ENCODE measurements at places on chromosomes 5 and 9.

- DNase-seq: peak; percentile 24
Measured at GRCh38 chr5:10288592-10289219, 19.0 kb downstream of the CMBL start.

DNA sequence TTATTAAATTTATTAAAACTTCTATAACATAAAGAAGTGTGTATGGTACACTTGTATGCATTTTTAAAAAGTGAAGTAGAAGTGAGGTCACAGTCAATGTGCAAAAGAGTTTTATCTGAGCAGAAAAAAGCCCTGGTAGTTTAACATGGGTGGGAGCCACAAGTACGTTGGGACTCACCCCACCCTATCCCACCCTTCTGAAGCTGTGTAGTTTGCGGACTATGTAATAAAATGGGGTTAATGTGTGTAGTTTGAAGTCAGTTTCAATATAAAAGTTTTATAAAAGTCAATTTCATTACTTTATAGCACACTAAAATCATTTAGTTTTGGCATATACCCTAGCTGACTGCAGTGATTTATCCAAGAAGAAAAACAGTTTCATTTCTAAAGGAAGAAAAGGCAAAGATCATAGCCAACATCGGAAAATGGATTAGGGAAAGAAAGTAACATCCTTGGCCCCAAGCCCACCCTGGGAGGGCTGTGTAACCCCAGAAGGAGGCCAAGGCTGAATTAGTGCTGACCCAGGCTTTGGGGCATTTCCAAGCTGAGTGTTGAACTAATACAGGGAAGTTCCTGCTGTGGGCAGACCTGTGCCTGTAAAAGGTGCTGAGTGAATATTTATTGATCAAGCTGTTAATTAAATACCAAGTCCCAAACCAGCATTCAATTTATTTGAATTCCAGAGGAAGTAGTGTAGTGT, 398.6 kb upstream of the ADAMTSL1 start:
- no peak for DNase-seq

DNA sequence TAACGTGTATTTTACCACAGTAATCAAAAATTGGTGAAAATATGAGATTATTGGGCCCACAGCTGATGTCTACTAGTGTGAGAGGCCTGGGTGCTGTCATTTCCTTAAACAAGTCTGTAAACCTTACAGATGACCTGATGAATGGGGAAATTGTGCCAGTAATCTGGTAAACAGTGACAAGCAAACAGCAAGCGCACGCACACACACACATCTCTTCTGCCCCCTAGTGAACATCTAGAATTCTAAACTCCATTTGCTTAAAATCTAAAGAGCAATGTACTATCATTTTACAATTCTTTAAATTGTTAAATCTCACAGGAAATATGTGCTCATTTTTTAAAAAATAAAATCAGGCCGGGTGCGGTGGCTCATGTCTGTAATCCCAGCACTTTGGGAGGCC, 7.5 kb upstream of the RAPGEF1 start:
- no peak for DNase-seq

DNA sequence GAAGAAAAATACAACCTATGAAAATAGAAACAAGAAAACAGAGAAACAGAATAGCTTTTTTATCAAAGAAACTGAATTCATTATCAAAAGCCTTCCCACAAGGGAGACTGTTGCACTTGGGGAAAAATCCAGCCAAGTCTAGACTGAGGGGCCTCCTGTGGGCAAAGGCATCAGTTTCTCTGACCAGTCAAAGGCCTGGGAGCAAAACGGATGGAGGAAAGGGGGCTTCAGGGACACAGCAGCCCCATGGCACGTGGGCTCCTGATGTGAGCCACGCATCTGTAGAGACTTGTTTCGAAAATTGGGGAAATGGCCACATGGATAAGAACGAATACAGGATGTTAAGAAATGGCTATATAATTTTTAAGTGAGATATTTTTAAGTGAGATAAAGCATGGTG, 21.1 kb downstream of the ZDHHC11B start:
- no peak for DNase-seq

GRCh38 chr9:75487856-75488718, 399.8 kb downstream of the OSTF1 start:
- no peak for DNase-seq

- no peak for DNase-seq
Measured at GRCh38 chr9:135963938-135964337, 2.8 kb upstream of the UBAC1 start.

- DNase-seq: no peak
Measured at GRCh38 chr9:111917980-111918379, 21.4 kb downstream of the UGCG start.

- DNase-seq: no peak
Measured at GRCh38 chr9:128610897-128611296, 45.8 kb downstream of the DYNC2I2 start.

DNA sequence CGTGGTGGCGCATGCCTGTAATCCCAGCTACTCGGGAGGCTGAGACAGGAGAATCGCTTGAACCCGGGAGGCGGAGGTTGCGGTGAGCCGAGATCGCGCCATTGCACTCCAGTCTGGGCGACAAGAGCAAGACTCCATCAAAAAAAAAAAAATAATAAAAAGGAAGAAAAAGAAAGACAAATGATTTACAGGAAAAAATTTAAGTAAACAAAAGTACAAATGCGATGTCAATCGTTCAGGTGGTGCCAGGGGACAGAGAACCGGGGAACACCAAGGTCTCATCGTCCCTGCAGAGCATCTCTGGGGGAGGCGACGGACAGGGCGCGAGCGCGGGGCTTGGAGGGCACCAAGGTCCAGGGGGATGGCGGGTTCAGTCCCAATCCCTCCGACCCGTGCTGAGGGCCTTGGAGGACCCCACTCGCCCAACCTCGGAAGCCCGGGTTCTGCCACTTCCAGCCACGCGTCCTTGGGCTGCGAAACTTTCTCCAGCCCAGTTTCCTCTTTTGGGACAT, 607 bp upstream of the HNRNPAB start:
- DNase-seq: no peak

DNA sequence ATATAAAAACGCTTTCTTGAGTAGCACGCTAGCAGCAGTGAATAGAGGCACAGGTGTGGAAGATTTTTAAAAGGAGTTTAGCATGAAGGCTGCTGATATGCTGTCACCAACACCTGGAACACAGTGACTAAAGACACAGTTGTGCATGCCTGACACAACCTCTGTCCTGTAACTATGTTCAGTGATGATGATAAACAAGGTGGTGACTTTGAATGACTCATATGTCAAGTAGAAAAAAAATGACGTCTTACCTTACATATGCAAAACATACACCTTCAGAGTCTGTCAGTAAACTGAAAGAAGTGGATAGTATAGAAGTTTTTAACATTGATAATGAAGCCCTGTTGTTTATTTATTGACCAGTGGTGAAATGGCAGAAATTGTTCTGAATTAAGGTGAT, 66.2 kb upstream of the ADCY2 start:
- DNase-seq: no peak

DNA sequence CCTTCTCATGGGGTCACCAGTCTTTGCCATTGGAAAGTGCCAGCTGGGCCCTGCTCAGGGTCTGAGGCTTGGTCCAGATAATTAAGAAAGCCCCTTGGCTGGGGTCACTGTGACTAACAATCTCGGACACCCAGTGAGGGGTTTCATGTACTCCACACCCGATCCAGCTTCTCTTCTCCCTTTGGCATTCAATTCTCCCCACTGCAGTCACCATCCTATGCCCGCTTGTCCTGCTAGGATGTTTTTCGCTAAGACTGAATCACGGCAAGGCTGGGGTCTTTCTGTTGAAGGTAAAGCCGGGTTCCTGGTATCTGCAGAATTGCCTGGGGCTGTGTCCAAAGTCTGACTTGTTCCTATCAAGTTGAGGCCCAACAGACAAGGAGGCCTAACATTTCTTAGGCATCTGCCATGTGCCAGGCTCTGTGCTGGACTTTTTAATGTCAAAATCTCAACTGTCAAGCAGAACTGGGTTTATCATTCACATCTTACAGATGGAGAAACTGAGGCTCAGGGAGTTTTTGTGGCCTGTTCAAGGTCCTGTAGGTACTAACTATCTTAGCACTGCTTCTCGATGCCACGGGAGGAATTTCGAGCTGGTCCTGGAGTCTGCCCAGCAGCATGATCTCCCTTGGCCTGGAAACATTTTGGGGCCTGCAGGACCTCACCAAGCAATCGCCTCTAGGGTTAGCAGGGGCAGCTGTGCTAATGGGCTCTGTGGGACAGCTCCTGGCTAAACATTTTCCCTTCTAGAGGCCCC, 142.0 kb upstream of the ALDH1B1 start:
- no peak for DNase-seq

- DNase-seq: no peak
Measured at GRCh38 chr9:128045831-128046230, 21.3 kb downstream of the NAIF1 start.

- DNase-seq: no peak
Measured at GRCh38 chr5:58746321-58746720, 163.4 kb downstream of the RAB3C start.

- DNase-seq: no peak
Measured at GRCh38 chr5:124235576-124235975, 510.9 kb downstream of the ZNF608 start.

- DNase-seq: no peak
Measured at GRCh38 chr9:84932915-84933527, 263.5 kb downstream of the NTRK2 start.

- DNase-seq: no peak
Measured at GRCh38 chr5:137195483-137195882, 303.6 kb downstream of the SPOCK1 start.

- DNase-seq: no peak
Measured at GRCh38 chr5:137181667-137182066, 317.5 kb downstream of the SPOCK1 start.

- no peak for DNase-seq
Measured at GRCh38 chr5:115086473-115086872, 83.2 kb downstream of the TRIM36 start.

GRCh38 chr5:40405996-40406740, 273.5 kb upstream of the PTGER4 start:
- no peak for DNase-seq

GRCh38 chr5:126855266-126855665, 78.3 kb downstream of the LMNB1 start:
- DNase-seq: no peak

DNA sequence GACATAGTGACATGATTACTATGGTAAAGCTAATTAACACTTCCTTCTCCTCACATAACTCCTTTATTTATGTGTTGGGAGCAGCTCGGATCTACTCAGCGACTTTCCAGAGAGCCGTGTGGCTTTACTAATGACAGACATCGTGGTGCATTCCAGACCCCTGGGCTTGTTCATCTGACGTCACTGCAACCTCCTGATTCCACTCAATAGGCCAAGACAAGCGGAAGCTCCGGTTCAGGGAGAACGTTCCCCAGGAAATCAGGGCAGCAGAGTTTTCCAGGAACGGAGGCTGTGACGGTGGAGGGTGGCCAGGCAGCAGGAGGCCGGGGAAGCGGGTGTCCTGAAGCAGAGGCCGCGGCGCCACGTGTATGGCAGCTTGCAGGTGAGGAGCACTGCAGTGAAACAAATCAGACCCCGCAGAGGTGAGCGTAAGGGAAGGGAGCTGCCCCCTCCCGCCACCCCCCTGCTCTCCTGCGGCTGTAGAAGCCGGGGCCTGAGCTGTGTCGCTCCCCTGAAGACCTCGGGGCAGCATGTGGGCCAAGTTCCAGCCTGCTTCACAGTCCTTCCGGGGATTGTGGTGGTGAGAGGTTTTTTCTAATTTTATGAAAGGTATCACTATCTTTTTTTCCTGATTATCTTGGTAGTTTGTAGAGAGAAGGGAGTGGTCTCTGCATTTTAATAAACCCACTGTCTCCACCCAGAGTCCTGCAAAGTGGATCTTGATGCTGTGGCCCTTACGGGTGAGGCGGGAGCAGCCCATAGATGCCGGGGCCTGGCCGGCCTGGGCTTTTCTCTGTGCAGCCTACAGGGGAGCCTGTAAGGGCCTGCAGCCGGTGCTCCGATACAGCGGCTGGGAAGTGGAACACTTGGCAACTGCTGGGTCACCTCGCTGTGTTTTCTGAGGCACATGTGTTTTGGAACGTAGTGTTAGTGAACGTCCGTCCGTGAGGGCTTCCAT, 220.4 kb upstream of the IRX4 start:
- no peak for DNase-seq

DNA sequence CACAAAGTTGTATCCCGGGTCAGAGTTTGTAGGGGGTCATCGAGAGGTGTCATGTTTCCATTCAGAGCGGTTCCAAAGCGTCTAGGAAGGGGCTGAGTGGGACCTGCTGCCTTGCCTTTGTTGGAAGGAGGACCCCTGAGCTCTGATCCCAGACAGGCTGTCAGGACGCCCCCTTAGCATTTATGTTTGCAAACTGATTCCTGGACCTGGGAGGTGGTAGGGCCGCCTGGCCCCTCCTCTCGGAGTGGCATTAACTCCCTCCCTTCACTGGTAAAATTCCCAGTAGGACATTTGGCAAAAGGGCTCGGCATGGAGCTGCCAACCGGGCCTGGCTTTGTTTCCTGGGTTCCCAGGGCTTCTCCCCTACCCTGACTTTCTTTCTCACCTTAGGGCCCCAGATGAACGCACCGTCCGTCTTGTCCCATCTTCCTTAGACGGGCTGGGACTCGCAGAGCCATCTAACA, 2.5 kb downstream of the JADE2 start:
- DNase-seq: no peak

GRCh38 chr5:1527533-1528205, 3.9 kb upstream of the LPCAT1 start:
- no peak for DNase-seq

GRCh38 chr5:163504079-163504931, 1.1 kb upstream of the MAT2B start:
- DNase-seq: no peak

DNA sequence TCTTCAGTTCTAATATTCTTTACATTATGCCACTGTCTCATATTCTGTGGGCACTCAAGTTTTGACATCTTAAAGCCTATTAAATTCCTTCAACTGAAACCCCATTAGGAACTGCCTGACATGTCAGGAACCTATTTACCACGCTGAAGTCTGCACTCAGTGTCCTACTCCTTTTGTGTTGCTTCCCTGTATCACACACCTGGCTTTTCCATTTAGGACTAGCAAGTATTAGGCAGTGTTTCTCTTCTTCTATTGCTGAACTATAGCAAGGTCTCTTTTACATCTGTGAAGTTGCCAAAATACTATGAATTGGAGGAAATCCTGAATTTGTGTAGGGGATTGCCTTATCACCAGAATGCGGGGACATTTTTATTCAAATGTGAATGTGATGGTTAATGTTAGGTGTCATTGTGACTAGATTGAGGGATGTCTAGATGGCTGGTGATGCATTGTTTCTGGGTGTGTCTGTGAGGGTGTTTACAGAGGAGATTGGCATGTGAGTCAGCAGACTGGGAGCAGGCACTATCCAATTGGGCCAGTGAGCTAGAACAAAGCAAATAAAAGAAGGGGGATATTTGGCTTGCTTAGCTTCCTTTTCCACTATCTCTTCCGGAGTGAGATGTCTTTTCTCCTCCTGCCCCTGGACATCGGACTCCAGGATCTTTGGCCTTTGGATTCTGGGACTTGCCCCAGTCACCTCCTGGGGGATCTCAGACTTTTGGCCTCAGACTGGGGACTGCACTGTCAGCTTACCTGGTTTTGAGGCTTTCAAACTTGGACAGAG, 21.2 kb upstream of the VCAN start:
- no peak for DNase-seq

GRCh38 chr9:1273859-1274258, 223.7 kb downstream of the DMRT2 start:
- no peak for DNase-seq

GRCh38 chr5:91848453-91848852, 465.3 kb upstream of the ARRDC3 start:
- no peak for DNase-seq

Measured in T-helper 9 cell (primary cell).